ENCODE measurements at places on chromosomes 3 and 15.
A peak's percentile ranks its signal among the peaks of the same experiment; 100 is the strongest.

DNA sequence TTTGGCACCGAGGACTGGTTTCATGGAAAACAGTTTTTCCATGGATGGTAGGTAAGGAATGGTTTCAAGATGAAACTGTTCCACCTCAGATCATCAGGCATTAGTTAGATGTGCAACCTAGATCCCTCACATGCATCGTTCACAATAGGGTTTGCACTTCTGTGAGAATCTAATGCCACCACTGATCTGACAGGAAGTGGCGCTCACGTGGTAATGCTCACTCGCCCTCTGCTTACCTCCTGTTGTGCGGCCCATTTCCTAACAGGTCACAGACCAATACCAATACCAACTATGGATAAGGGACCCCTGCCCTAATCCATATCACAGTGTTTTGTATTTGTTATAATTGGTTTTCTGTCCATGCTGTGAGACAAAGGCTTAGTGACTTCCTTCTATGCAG lies 58.9 kb downstream of the SLMAP start:
- DNase-seq, result no peak

GRCh38 chr3:108946292-108947285 lies 7.1 kb downstream of the GUCA1C start:
- peak; percentile 58 for DNase-seq

DNA sequence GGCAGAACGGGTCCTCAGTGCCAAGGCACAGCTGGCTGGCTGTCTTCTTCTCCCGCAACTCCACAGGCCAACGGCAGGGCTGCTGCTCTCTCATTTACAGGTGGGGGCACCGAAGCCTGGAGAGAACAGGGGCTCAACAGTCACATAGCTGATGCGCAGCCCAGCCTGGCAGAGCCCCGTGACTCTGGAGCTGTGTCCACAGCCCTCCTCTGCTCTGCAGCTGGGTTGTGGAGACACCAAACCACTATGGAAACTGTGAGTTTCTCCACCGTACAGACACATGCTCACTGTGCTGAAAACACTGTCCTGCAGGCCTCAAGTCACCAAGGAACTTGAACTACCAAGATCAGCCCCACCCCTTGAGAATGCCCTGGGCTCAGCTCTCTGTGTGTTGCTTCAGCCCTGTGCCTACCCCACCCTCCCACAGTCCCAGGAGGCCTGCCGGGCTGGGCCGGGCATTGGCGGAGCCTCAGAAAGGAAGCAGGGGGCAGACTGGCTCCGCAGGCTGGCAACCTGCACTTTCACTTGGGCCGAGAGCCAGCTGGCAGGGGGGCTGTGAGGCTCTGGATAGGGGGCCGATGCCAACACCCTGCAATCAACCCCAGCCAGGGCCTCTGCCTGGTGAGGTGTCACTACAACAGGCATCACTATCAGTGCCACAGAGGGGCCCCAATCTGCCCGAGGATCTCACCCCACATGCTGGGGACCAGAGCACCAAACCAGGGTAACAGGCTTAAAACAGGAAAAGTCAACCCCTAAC lies 113.7 kb upstream of the RPL32 start:
- DNase-seq, result no peak

DNA sequence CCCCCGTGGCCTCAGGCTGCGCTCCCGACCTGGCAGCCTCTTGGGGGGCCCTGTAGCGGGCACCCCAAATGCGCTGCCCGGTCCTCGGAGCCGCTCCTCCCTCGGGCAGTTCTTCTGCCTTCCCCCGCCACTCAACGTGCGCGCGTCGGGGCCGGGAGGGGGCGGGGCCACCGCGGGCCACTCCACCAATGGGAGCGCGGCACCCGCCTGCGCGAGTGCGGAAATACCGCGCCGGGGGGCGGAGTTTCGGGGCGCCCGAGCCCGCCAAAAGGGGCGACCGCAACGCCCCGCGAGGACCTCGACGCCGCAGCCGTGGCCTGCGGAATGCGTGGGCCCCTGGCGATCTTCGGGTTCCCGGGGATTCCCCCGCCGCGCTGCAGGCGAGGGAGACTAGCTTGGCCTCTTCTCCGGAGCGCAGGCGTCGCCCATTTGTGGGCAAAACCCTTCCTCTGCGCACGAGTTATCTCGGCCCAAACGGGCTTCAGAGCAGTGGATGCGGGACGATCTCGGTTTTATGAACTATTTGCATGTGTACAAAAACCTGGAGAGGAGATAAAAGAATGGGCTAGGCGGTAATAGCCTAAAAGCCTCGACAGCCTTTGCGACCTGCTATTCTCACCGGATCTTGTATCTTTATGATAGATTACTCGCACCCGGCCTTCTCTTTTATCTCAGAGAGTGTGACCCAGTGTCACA lies at the start of gene TASOR:
TASOR (minus strand) TSS at position 144 of the 696 bp plus-strand sequence. CDS start 259 bp downstream, outside the sequence.
- DNase-seq, result peak; percentile 39

- DNase-seq, result no peak
These were observed 4.5 kb downstream of the NDUFB5 start for GRCh38 chr3:179608931-179609720.

DNA sequence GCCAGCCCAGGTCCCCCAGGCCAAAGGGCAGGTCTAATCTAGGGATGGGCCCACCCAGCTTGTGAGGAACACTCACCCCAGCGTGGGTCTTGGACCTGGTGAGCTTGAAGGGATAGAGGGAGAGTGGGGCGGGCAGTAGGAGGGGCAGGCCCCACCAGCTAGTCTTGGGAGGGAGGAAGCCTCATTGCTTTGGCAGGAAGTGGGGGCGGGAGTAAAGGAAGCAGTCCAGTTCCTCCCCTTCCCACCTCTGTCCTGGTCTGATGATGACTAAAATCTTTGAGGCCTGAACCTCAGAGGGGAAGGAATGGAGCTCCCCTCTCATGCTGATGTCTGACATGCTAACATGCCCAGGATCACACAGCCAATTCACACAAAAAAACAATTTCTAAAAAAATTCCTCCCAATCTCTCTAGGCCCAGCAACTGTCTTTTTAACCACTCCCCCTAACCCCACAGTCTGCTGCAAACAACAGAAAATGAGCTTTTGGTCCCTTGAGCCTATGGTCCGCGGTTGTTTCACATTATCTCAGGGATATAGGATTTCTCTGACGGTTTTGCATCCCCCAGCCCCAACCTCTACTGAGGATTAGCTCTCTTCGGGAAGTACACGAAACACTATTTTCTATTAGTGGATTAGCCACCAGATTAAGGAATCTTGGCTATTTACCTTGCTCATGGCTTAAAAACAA lies 30.7 kb upstream of the DUSP7 start:
- DNase-seq, result no peak

- no peak for DNase-seq
These were observed 30.6 kb upstream of the ADAMTS7 start for GRCh38 chr15:78841891-78842290.

GRCh38 chr3:25548836-25549235 lies 115.9 kb downstream of the TOP2B start:
- DNase-seq, result no peak

DNA sequence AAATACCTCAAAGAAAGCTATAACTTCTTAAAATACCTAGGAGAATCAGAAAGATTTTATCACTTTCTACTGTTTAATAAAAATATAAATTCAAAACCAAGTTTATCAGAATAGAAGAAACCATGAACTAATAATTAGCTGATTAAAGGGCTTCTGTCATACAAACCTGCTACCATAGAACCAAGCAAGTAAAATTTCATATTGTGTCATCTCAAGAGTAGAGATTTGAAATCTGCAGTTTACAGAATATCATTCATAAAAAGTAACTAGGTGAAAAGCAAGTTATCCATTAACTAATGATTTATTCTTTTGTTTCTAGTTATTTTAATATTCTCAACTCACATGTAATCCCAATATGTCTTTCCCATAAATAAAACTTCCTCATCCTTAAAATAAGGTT lies 36.8 kb upstream of the XXYLT1 start:
- no peak for DNase-seq

DNA sequence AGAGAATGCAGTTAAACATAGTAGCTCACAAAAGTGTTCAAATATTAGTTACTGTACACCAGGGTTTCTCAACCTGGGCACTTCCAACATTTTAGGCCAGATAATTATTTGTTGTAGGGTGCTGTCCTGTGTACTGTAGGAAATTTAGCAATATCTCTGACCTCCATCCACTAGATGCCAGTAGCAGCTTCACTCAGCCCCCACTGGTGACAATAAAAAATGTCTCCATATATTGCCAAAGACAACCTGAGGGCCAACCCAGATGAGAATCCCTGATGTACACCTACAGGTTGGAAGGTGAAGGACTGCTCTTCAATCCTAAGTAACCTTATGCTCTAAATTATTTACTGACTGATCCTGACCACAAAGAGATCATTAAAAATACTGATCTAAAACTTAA lies 32.5 kb downstream of the DCUN1D1 start:
- DNase-seq, result no peak

DNA sequence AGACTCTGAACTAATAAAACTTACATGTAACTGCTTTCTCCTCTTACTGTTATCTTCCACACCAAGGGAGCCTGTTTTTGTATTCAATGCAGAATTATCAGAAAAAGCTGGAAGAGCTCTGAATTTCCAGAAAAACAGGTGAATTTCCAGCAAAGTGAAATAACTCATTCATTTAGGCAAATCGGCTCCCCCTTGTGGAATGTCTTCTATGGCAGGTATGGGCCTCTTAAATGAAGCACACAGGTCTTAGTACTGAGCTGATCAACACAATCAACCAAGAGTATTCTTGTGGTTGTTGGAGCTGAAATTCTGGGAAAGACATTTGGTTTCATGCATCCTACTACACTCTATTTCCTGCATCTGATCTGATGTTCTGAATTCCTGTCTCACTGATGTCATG lies 31.0 kb upstream of the PTPRG start:
- DNase-seq, result no peak

GRCh38 chr15:101133751-101134261 lies 118.0 kb downstream of the CHSY1 start:
- no peak for DNase-seq

DNA sequence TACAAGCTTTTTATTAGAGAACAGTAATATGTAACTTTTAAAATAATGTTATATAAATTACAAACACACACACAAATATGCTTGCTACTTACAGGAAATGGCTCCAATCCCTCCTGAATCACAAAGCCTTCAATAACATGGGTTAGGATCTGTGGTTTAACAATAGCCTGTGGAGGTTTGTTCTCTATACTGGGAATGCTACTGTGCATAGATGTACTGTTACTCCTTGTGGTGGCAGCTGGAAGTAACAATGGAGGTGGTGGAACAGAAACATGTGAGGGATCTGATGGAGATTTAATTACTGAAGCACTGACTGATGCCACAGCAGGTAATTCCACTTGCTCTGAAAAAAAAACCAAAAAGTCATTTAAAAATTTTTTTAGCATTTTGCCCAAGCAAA lies 64.4 kb downstream of the PHC3 start:
- no peak for DNase-seq

DNA sequence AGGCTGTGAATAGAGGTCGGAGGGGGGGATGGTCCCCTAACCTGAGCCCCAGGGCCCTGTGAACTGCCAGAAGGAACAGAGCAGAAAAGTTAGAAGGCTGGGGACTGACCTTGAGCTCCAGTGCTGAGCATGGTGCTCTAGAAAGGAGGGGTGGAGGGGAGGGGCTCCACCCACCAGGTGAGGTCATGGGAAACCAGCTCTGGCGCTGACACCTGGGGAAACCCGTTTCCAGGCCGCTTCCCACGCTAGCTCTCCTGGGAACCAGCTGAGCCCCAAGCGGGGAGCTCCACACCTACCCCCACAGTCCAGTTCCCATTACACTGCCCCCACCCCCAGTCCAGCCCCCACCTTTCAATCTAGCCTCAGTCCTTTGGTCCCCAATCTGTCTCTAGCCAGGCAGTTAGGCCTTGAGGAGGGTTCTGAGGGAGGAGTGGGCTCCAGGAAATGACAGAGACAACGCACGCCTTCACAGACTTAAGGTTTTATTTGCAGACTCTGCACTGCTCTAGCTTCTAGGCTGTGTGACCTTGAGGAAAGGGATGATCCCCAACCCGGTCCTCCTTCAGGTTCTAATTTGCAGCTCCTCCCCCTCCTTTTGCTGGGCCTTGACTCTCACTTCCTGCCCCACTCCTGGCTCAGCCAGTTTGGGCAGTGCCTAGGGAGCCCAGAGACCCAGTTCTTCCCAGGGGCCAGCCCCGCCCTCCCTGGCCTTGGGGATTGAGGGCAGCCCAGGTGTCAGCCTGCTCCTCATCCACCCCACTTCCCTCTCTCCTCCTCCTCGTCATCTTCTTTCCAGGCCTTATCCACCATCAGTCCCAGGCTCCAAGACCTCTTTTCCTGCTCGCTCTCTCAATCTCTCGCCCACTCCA lies 2.1 kb downstream of the RHOV start:
- no peak for DNase-seq

DNA sequence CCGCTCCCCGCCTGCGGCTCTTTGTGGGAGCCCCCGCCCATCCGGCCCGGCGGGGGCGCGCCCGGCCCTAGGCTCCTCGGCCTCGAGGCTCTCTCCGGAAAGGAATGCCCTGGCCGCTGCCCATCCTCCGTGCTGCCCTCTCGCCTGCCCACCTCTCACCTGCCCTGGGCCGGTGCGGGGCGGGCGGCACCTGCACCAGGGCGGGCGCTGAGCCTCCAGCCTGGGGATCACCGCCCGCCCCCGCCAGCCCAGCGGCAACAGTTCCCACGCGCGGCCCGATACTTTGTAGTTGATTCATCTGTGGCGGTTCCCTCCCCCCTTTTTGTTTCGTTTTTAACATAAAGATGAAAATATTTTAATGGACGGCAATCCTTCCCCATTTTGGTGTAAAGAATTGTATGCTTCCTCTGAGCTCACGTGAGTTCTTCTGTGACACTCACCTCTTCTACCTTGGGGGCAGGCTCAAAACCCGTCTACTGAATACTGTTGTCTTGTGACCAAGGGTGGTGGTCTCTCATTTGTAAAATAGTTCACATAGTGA lies 1.9 kb downstream of the KLF13 start:
- DNase-seq, result no peak

GRCh38 chr3:178808748-178809147 lies 262.9 kb downstream of the ZMAT3 start:
- DNase-seq, result no peak

DNA sequence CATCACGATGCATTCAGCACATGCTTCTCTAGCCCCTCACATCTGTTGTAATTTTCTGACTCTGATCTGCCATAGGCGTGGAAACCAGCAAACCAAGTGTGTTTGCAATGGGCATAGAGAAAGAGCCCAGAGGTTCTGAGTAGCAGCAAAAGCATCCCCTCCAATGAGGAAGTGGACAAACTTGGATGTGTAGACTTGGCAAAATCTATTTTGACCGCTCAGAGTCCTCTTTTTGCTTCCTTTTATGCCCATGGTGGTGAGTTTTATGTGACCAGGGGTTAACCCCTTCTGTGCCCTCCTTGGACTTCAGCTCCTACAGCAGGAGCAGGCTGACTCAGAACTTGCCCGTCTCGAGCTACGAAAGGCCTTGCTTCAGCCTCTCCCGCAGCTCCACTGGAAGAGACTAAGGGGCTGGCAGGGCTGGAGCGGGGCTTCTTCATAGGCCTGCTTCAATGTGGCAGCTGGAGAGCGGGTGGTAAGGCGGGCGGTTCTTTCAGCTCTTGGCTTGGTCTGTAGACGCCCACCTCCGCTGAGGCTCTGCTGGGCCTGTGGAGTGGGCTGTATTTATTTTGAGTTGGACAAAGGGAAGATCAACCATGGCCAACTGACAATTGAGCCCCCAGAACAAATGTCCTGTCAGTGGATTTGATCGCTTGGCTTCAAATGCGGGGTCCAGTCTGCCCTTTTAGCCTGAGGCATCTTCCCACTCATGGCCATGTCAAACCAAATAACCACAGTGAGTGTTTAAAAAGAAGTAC lies 6.5 kb upstream of the ETV5 start:
- no peak for DNase-seq
